GM19239 (cell line): ENCODE measurements at places on chromosomes 3 and 15.

- DNase-seq: no peak
Observed at GRCh38 chr3:33636125-33636850, 81.8 kb downstream of the CLASP2 start.

DNA sequence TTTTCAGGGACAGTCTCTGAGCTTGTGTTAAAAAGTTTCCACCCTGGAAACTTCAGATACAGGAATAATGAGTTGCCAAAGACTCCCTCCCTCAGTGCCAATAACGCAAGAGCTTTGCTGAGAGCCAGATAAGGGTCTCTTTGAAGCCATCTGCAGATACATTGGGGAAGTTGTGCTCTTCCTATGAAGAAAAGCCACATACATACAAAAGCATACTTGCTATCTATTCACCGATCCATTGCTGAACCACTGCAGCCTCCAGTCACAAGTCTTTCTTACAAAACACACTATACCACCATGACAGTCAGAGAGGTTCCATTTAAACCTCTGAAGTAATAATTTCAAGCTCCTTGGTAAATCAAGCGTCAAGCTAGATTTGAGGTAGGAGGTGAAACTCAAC lies 10.0 kb upstream of the RETNLB start:
- no peak for DNase-seq

DNA sequence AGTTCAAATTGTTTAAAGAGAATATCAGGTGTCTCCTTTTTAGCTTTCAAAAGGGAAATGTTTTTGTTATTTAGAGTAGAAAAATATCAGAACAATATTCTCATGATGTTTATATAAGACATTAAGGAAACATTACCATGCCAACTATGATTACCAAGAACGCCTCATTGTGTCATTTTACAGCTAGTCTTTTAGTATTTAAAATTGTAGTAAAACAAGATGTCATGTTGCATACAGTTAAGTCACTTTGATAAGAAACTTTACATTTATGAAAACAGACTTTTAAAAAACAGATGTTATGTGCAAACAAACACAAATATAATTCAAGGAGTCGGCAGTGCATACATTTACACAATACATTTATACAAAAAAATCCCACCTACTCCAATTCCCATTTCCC lies 4.4 kb downstream of the PLSCR4 start:
- no peak for DNase-seq

- DNase-seq: no peak
Observed at GRCh38 chr3:129352650-129353588, 74.2 kb downstream of the HMCES start.

DNA sequence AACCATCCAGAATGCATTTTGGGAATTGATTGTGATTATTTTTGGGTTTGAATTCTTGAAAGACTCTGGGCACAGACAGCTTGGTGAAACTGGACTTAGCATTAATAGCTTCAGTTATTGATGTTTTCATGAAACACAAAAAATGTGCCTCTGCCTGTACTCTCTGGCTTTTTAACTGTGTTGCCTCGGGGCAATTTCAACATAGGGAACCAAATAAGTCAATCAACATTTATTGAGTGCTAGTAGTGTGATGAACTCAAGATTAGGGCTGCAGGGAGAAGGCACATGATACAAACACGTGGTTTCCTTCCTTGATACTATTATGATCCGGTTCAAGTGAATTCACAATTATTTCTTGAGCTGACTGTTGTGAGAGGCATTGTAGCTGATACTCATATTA lies 50.8 kb downstream of the UNC13C start:
- no peak for DNase-seq

GRCh38 chr15:90086868-90087268 lies 15.4 kb downstream of the IDH2 start:
- peak; percentile 61 for DNase-seq

DNA sequence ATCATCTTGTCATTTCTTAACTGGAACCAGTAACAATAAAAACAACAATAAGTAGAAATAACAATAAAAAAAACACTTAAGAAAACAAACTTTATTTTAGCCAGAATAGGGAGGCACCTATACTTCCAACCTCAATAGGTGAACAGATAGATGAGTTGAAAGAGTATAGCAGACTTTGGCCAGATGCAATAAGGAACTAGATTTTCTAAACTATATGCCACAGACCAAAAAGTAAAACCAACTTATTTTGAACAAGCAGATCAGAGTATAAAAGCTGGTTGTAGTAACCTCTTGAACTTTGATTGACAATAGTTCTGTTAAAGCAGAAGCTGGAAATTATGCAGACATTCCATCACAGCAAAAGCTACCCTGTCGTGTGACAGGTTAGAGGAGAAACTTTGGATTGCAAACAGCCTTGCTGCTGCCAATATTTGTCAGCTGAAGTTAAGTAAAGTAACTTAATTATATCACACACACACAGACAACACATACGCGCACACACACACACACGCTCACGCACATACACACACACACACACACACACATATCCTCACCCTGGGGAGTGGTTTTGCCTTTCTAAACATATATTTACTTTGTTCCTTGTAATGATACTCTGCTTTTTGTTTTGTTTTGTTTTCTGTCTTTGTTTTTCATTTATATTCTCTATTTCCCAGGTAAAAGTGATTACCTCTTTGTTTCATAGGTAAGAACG lies 903.6 kb downstream of the VGLL3 start:
- DNase-seq: no peak

GRCh38 chr3:122298239-122298638 lies 26.8 kb upstream of the CSTA start:
- no peak for DNase-seq

DNA sequence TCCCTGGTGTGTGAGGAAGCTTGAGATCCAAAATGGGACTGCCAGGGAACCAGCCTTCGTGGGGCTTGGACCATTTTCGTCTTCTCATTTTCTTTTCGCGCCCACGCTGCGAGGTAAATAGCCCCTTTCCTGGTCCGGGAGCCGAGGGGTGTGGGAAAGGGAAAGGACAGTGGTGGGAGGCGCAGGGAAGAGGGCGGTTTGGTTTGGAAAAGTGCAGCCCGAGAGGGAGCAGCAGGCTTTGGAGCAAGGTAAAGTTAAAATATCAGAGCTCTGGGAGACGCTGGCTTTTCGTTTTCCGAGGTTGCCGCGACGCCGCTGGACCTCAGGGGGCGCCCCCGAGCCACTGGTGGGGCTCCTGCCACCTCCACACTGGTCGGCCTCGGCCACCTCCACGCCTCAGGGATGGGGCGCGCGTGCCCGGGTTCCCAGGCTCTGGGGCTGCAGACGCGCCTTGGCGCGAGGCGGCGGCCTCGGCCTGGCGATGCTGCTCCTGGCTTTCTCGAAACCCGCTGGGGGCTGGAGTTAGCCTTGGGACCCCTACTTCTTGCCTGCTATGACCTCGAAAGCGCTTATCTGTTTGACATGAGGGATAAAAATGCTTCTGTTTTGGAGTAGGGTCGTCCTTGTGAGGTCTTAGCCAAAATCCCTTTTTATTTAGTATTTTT lies 3.2 kb downstream of the PTPRG start:
- no peak for DNase-seq

GRCh38 chr3:171838218-171838720 lies 4.9 kb upstream of the TMEM212 start:
- DNase-seq: no peak

DNA sequence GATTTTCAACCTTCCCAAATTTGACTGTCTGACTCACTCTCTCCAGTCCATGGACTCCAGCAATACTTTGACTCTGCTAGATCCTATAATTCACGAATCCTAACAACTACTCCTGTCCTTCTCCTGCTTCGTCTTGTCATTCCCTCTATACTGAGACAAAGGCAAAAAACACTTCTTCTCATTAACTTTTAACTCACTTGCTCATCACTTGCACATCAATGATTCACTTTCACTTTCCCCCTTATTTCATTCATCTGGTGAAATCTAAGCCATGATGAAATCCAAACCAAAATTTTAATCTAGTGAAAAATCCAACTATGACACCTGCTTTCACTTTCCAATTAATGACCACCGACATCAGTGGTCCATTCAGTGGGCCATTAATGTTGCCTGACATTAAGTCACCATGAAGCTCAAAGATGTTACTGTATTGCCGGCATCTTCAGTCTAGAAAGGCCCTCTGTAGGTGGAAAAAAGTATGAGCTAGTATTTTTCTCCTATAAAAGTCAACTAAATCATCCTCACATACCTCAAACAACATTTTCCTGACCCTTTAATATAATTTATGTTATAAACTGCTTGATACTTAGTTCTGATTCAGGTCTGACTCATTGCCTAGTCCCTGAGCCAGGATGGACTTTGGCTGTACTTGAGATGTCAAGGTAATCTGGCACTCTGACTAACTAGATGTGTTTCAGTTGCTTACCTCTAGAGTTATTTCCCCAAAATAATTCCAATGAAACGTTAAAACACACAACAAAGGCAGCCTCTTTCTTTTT lies 158.6 kb downstream of the CNTN6 start:
- no peak for DNase-seq

GRCh38 chr15:85597155-85597815 lies 197.4 kb downstream of the KLHL25 start:
- DNase-seq: no peak

- no peak for DNase-seq
Observed at GRCh38 chr3:32414522-32415202, 23.0 kb downstream of the CMTM7 start.

GRCh38 chr3:100463002-100463401 lies 29.4 kb upstream of the TMEM45A start:
- DNase-seq: peak; percentile 41

DNA sequence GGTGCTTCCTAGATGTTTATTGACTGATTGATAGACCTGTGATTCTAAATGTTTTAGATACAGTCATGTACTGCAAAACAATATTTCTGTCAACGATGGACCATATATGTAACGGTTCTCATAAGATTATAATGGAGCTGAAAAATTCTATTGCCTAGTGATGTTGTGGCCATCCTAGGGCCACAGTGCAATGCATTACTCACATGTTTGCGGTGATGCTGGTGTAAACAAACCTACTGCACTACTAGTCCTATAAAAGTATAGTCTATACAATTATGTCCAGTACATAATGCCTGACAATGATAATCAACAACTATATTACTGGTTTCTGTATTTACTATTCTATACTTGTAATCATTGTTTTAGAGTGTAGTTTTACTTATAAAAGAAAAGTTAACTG lies 46.8 kb downstream of the CHST2 start:
- DNase-seq: no peak

GRCh38 chr3:126613479-126614188 lies 41.3 kb downstream of the TXNRD3 start:
- DNase-seq: no peak

GRCh38 chr15:51724673-51725072 lies 12.8 kb downstream of the LYSMD2 start:
- DNase-seq: no peak

DNA sequence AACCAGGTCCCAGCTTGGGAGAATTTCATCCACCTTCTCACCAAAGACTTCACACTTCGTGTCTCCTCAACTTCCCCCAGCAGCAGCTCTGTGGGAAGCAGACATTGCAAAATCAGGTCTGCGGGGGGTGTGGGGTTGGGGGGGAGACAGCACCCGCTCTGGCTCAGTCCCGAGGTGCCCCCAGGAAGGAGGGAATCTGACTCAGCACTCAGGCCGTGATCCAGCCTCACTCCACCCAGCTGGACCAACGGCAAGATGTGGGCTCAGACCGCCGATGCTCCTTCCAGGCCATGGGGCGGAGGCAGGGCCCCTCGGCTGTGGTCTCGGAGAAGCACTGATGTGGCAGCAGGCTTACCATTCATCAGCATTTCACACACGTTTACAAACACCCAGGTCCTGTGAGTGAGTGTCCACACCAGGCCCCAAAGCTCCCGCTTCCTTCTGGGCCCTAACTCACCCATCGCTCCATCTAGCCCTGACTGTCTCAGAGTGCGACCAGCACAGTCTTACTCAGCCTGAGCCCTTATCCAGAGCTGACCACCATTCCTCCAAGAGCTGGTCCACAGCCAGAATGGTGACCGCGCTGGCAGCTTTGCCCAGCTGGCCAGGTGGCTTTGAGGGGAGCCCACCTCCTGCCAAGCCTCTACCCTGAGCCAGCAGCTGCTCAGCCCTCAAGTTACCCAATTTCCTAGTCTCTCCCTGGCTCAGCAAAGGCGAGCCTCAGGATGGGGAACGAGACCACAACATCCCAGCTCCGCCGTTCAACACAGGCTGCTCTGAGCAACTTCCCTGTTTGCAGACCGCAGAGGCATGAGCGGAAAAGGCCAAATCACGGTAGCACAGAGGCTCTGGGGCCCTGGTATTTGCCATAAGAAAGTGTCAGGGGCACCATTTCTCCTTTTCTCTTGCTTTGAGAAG lies 3.3 kb downstream of the STAB1 start:
- DNase-seq: no peak

DNA sequence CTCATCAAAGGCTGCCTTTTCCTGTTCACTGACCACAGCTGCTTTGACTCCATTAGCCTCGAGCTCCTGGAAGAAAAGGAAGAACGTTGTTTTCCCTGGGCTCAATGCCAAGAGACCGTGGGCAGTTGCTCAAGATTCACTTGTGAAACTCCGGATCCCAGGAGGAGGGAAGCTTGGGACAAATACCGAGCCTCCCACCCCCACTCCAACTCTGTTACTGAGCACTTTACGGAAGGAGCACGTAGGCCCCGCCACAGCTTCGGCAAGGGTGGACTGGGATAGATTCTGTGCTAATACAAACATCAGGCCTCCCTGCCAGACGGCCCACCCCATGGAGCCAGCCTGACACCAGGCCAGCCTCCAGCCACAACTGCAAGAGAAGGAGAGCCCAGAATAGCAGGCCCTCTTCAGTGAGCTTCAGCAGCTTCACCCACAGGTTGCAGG lies 10.8 kb upstream of the FANCD2 start:
- no peak for DNase-seq

- no peak for DNase-seq
Observed at GRCh38 chr15:60821462-60822061, 342.6 kb upstream of the ICE2 start.
